NCI-H187 (cell line): ENCODE measurements at places on chromosomes 16 and 17.

DNA sequence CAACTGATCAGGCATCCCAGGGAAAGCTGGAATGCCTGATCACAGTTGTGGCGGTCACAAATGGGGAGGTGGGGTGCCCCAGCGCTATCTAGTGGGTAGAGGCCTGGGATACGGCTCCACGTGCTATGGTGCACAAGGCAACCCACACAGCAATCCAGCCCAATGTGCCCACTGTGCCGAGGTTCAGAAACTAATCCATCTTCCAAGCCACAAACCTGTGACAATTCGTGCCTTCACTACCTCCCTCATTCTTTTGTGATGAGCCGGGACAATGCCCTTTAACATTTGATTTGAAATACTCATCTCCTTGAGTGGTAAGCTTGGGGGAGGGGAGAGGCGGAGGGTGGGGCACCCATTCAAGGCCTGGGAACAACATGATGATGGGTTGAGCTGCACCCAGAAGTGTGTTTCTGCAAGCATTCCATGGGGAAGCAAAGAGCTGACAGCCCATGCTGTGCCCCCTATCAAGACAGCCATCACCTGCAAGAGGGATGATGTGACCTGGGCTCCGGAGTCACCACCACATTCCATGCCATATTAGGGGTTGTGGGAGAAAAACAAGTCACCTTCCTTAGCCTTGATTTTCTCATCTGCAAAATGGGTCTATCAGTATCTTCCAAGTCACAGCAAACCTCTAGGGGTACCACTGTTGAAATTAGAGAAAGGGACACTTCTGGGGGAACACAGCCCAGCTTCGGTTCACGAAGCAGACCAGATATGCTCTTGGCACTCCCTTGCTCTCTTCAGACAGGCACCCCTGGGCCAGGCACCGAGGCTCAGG is 3.7 kb downstream of the ELOB start:
- no peak for DNase-seq

DNA sequence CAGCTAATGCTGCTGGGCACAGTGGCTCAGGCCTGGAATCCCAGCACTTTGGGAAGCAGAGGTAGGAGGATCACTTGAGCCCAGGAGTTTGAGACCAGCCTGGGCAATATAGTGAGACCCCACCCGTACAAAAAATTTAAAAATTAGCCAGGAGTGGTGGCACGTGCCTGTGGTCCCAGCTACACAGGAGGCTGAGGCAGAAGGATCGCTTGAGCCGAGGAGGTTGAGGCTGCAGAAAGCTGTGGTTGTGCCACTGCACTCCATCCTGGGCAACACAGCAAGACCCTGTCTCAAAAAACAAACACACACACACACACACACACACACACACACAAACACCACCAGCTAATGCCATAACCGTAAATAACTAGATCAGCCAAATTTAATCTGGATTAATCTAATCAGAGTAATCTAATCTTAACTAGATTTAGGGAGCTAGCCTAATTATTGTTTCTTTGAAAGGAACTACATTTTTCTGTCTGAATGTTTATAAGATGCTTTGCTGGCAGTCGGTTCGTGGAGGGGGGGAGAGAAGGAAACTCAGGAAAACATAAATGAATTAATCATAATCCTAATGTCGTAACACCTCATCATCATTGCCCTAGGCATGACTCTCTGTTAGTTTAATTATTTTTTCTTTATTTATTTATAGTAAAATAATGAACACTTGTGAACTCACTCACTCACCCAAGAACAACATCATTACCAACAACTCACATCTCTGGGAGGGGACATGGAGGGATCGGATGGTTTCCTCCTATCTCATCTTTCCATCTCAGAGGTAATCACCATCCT is 12.5 kb upstream of the RBBP6 start:
- no peak for DNase-seq

GRCh38 chr17:17877529-17878358 is 41.0 kb upstream of the SREBF1 start:
- DNase-seq: peak; percentile 39

- peak; percentile 47 for DNase-seq
Measured at GRCh38 chr17:76506408-76507345, 5.5 kb upstream of the RHBDF2 start.

- no peak for DNase-seq
Measured at GRCh38 chr16:50630394-50631020, 50.6 kb downstream of the SNX20 start.

DNA sequence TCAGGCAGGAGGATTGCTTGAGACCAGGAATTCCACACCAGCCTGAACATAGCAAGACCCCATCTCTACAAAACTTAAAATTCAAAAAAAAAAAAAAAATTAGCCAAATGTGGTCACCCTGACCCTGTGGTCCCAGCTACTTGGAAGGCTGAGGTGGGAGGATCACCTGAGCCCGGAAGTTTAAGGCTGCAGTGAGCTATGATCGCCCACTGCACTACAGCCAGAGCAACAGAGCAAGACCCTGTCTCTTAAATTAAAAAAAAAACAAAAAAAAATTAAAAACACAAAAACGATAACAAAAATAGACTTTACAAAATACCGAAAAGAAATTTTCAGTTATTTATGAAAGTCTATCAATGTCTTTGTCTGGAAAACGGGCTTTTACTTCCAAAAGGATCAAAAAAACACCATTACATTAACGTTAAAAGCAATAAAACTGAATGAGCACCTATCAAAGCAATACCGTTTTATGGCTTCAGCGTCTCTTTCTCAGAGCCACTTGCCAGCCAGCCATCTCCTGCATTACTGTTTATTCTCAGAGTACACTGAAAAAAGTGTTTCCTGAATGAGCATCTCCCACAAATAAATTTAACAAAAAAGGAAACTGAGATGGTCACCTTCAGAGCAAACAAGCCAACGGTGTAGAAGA is 6.1 kb downstream of the USP7 start:
- no peak for DNase-seq

- no peak for DNase-seq
Measured at GRCh38 chr17:9729034-9729650, 62.2 kb downstream of the DHRS7C start.

DNA sequence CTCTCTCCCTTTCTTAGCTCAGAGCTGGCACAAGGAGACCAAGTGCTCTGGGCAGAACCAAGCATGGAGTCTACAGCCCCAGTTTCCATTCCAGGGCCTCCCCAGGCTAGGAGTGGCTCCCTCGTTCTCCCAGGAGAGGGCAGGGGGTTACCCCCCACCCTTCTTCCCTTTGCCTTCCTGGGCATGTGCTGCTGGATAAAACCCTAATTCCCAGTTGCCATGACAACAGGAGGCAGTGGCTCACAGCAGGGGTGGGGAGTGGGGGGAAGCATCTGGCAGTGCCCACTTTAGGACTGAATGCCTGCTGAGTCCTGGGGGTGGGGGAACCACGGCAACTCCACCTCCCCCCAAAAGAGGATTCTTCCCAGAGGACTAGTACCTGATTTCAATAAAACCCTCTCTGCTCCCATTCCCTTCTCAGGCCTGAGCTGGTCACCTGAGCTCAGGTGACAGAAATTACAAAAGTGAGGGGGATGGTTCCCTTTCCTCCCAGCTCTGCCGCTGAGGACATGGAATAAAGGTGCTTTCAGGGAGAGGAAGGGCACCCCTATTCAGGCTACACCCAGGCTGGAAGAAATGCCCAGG is 1.8 kb downstream of the MPP2 start:
- DNase-seq: no peak

- no peak for DNase-seq
Measured at GRCh38 chr17:51741458-51741857, 417.1 kb downstream of the CA10 start.

GRCh38 chr17:15409721-15410250 is 57.6 kb downstream of the CDRT4 start:
- DNase-seq: no peak

GRCh38 chr16:31125844-31126243 is 8.4 kb downstream of the KAT8 start:
- no peak for DNase-seq

- no peak for DNase-seq
Measured at GRCh38 chr16:89602273-89602951, 11.0 kb upstream of the DPEP1 start.

- no peak for DNase-seq
Measured at GRCh38 chr16:85557083-85557970, 55.8 kb upstream of the GSE1 start.

- DNase-seq: no peak
Measured at GRCh38 chr17:67999291-67999911, 3.1 kb upstream of the C17orf58 start.
